AG09319 (cell line): ENCODE measurements at places on chromosomes 11 and 22.

DNA sequence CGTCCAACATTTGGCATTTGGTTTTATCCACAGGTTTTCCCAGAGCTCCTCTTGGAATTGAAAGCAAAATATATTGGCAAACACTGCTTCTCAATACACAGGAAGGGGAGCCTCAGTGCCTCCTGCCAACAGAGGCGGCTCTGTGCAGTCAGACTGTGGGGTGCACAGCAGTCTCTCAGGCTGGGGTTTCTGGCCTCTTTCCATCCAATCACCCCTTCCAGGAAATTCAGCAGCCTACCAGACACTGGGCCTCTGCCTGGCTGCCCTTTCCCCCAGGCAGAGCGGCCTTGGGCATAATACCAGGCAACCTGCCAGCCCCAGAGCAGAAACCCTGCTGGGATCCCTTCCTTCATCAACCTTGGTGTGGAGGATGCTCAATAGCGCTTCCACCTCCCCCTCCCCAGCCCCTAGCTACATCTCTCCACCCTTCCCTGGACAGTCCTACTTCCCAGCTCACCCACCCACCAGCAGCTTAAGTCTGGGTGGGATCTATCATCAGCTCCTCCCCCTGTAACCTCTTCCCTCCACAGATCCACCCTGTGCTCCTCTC lies 17.8 kb upstream of the RAPSN start:
- no peak for DNase-seq

DNA sequence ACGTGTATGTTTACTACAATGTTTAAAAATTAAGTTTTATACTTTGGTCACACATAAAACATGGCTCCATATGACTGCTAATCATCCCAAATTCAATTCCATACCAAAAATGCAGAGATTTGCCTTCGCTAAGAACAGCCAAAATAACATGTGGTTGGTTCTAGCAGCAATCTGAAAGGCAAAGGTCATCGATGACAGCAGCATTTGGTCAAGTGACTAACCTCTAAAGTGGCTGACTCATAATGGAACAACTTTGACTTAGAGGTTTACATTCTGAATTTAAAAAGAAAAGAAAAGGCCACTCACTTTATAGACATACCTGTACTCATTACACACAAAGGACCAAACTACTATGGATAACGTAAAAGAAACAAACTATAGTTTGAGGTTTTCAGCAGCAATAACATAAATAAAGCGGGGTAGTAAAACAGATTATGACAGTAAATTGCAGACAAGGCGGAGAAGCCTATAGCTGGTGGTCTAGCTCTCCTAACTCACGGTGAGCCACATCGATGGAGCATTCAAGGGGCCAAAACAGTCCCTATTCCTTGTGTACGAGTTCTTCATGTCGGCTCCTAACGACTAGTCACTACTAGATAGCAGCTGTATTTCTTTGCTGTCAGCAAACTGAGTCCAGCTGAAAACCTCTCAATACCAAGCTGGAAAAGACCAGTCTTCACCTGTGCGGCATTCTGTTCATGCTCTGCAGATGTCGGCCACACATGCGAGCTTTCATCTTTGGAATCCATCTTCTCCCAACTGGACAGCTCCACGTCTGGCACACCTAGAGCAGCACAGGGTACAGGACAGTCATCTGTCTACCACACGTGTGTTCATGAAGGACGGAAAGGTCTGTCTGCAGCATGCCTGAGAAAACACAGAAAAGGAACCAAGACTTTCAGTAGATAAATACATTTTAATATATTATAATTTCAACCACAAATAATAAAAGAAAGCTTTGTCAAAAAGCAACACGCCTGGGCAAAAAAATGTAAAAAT lies 42.1 kb downstream of the PRDM10 start:
- peak; percentile 22 for DNase-seq

GRCh38 chr22:29092243-29092642 lies 19.4 kb downstream of the KREMEN1 start:
- DNase-seq = no peak

GRCh38 chr11:2216400-2217064 lies 44.9 kb upstream of the TH start:
- DNase-seq = no peak

GRCh38 chr11:46370253-46370652 lies 11.2 kb upstream of the MDK start:
- DNase-seq = no peak

- DNase-seq = no peak
Measured at GRCh38 chr11:789943-790342, at the start of gene CEND1. Gene CEND1 (minus strand): TSS chr11:790090. CDS start chr11:788576, 1,514 bp downstream.

- no peak for DNase-seq
Measured at GRCh38 chr22:29055192-29055830, 6.3 kb downstream of the C22orf31 start.

DNA sequence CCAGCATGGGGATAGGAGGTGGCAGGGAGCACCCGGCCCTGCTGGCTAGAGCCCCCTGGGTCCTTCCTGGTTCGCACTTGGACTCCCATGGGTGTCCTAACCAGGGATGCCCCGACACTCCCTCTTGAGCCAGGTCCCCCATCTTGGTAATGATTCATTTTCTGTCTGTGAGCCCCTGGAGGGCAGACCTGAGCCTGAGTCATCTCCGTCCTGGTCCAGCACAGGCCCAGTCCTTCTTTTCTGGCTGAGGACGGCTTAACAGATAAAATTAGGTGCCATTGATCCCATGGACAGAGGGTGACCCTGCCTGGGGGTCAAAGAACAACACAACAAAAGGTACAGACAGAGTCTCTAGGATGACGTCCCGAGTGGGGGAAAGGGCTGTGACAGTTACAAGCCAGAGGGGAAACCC lies 3.5 kb downstream of the RHOD start:
- DNase-seq = no peak

DNA sequence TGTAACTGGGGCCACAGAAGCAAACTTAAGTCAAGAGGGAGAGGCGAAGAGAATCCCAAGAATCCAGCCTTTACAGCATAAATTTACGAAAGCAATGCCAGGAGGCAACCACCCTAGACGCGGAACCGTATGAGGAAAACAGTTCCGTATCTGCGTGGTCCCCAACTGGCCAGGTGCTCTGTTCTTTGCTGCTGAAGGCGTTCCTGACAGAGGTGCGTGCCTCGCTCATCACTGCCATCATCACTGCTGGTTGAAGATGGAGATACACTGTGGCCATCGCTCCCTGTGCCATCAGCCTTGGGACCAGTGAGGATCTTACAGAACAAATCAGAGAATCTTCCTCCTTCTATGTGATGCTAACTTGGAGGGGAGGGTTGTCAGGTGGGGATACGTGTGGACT lies 270.5 kb upstream of the B3GAT1 start:
- DNase-seq = no peak

- peak; percentile 90 for DNase-seq
Measured at GRCh38 chr11:73257342-73258103, 14.6 kb upstream of the P2RY6 start.

GRCh38 chr11:67273260-67273990 lies 7.2 kb downstream of the GRK2 start:
- no peak for DNase-seq
